ENCODE measurements at places on chromosomes 3 and 15.

DNA sequence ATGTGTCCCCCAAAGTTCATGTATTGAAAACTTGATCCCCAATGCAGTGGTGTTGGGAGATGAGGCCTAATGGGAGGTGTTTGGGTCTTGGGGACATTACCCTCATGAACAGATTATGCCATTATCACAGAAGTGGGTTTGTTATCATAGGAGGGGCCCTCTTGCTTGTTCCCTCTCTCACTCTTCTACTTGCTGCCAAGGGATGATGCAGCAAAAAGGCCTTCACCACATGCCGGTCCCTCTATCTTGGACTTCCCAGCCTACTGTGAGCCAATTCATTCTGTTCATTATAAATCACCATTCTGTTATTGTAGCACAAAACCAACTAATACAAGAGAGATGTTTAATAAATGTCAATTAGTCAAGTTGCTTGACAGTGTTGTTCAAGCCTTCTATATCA is 47.2 kb downstream of the FAM227B start:
- no peak for DNase-seq

GRCh38 chr3:51501833-51502561 is 2.2 kb upstream of the DCAF1 start:
- peak; percentile 73 for DNase-seq

GRCh38 chr3:31895471-31895870 is 85.6 kb downstream of the OSBPL10 start:
- DNase-seq, result no peak

DNA sequence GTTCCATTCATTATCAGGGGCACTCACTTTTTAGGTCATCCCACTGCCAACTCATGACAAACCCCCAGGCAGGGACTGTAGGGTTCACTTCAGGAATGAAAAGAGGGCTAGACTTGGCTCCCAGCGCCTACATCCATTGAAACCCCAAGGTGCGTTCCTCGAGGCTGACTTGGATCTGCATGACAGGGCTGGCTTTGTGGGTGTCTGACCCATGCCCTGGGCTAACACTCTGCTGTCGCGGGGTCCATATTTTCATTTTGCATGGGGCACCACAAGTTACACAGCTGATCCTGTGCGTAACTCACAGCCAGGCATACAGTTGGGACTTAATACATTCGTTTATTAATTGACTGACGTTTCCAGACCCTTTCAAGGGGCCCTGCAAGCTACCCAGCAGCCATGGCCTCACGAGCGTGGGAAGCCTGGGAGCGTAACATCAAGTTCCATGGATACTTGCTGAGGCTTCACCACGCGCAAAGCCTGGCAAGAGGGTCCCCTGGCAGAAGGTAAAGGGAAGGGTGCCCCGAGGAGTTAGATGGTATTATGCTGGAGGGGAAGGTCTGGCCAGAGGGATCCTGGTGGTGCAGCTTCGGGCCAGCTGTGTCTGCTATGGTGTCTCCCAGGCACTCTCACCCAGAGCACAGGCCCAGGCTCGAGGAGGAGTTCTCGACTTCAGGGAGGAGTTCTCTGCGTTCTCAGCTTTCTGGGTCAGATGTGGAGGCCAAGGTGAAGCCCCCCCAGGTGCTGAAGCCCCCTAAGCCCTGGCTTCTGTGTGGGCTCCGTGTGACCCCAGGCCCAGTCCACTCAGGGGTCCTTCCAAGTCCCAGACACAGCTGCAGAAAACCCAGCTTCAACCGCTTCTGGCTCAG is 85.4 kb downstream of the ADAMTS17 start:
- no peak for DNase-seq

- no peak for DNase-seq
Measured at GRCh38 chr15:98266295-98266694, 305.8 kb downstream of the ARRDC4 start.

- DNase-seq, result peak; percentile 35
Measured at GRCh38 chr3:133487920-133488540, 85.5 kb upstream of the CDV3 start.

GRCh38 chr3:39479701-39480414 is 12.4 kb downstream of the MOBP start:
- DNase-seq, result no peak

DNA sequence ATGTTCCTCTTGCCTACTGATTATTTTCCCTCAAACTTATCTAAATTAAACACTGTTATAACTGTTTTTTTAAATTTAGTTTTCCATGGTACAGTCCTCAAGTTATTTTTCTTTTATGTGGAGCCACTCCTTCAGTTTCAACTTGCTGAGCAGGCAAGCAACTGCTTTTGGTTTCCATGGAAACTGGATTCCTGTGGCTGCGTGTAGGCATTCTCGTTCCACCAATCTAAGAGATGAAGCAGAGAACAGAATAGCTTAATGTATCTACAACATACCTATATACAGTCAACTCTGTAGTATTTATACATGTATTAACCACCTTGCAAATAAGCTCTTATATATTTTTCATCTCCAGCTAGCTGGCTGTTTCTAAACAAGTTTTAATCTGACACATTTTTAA is 25.8 kb upstream of the ANXA2 start:
- DNase-seq, result no peak

DNA sequence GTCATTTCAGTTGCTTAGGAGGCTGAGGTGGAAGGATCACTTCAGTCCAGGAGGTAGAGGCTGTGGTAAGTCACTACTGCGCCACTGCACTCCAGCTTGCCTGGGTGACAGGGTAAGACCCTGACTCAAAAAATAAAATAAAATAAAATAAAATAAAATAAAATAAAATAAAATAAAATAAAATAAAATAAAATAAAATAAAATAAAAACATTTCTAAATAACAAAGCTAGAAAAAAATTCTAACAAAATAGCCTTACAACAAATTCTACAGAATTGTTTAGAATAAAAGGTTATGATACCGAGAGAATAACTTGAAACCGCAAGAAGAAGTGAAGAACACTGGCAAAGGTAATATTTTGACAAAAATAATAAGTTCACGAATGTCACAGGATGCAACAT is 794.3 kb downstream of the NR2F2 start:
- DNase-seq, result no peak

GRCh38 chr3:23991306-23991682 is 46.2 kb downstream of the NR1D2 start:
- DNase-seq, result no peak

DNA sequence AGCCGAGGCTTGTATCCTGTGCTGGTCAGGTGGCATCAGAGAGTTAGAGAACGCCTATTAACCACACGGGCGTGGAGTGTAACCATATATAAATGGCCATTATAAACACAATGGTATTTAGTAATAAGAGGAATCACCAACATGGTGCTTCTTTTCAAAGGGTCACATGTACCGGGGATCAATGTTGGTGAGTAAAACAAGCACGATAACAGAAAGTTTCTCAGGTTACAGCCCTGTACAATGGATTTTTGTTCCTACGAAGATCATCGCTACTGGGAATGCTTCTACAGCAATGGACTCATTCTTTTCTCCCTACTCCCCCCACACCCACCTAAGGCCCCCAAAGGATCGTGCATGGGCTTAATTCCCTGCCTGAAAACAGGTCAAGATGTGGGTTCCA is 42.5 kb downstream of the MEIS2 start:
- no peak for DNase-seq

GRCh38 chr15:69891070-69891536 is 206.6 kb downstream of the TLE3 start:
- no peak for DNase-seq

DNA sequence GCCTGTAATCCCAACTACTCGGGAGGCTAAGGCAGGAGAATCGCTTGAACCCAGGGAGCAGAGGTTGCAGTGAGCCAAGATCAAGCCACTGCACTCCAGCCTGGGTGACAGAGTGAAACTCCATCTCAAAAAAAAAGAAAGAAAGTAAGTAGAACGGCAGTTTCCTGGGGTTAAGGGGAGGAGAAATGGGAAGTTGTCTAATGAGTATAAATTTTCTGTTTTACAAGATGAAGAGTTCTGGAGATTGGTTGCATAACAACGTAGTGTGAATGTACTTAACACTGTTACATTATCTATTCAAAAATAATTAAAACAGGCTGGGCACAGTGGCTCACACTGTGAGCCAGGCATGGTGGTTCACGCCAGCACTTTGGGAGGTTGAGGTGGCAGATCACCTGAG is 45.4 kb downstream of the GRK7 start:
- DNase-seq, result no peak

DNA sequence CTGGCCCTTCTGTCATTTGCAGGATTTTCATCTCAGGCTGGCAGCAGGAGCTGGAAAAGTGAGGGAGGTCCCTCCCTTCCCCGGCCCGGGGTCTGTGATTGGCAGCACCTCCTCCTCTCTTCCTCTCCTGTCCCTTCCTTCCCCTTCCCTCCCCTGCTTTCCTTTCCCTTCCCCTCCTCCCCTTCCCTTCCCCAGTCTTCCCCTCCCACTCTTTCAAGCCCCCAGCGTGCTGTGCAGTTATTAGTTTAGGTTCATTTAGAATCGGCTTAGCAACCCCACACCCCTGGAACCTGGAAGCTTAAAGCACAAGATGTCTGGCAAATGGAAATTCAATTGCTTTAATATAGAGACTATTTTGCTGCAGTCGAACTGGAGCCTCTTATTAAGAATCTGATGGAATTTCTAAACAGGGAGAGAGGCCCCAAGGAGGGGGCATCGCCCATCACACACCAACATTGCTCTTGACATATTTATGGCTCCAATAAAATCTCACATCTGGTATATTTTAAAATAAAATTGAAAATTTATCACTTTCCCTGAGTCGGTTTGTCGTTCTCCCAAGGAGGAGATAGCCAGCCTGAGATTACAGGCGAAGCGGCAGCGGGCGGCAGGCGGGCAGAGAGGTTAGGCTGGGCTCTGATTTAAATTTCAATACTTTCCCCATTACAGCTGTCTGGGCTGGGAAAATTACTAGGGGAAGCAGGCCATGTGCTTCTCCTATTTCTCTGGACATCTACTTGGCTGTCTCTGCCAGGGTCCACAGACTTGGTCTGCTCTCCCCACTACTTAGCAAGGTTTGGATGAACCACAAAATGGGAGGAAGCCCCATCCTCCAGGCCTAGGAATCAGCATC is 98.9 kb downstream of the LINGO1 start:
- DNase-seq, result no peak

DNA sequence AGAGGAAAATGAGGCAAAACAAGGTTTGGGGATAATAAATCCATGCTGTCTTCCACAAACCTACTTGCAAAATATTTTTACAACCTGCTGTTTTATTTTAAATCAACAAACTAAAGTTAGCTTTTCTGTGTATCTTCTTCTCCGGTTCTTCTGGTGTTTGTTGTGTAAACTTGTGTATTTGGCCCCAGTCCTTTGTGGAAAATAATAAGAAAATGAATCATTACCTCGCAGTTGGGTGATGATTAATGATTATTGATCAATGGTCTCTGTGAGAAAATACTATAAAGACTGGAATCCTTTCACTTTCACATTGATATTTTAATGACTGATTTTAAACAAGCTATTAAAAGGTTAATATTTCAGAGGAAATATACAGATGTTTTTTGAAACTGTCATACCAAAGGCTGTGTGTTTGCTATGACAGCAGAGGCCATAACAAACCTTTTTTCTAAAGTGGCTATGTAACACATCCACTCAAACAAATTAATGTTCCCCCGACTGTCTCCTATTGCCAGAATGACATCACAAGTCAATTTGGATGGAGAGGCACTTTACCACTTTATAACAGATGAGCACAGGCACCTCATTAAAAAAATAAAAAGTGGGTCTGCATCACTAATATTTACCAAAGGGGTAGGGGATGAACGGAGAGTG is 152.5 kb downstream of the MEX3B start:
- no peak for DNase-seq

DNA sequence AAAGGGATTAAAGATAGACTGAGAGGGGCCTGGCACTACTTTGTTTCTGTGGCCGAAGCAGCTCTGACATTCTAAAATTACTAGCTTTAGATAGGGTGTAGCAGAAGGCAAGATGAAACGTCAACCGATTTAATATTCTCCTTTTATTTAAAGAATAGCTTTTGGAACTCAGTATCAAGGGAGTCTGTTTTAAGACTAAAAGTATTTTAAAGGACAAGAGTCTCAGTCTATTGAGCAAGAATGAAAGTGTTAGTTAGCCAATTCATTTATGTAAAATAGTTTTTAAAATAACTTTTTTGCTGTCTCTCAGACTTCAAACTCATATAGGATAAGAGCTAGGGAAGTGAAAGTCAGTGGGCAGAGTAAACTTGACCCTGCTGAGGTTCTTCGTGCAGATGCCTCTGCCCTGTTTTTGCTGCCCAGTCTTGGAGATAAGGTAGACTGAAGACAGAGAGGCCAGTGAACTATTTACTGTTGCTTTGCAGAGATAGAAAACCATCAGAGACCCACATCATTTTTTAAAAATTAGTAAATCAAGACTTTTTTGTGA is 1090.9 kb downstream of the ROBO2 start:
- no peak for DNase-seq

- no peak for DNase-seq
Measured at GRCh38 chr15:38479266-38479665, 25.3 kb downstream of the FAM98B start.

- DNase-seq, result no peak
Measured at GRCh38 chr3:183377307-183377959, 51.0 kb downstream of the MCF2L2 start.

- DNase-seq, result no peak
Measured at GRCh38 chr15:63238796-63239195, 38.6 kb upstream of the APH1B start.

DNA sequence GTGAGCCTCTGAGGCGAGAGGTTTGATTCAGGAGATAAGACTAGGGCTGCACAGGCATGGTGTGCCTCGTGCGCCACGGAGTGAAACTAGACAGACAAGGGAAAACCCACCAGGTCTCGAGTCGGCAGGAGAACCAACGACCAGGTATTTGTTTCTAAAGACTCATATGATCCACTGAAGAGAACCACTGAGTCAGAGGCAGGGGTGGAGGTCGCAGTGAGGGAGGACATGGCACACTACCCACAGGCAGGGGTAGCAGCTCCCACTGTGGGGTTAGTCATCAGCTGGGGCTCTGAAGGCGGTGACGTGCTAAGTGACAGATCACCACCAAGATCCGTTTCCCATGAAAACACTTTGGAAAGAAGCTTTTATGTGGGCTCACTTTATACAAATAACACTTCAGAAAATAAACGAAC is 45.7 kb downstream of the CHSY1 start:
- DNase-seq, result peak; percentile 45

- no peak for DNase-seq
Measured at GRCh38 chr3:43316783-43317460, 30.6 kb downstream of the SNRK start.

GRCh38 chr3:187165144-187165543 is 25.8 kb upstream of the RPL39L start:
- no peak for DNase-seq

DNA sequence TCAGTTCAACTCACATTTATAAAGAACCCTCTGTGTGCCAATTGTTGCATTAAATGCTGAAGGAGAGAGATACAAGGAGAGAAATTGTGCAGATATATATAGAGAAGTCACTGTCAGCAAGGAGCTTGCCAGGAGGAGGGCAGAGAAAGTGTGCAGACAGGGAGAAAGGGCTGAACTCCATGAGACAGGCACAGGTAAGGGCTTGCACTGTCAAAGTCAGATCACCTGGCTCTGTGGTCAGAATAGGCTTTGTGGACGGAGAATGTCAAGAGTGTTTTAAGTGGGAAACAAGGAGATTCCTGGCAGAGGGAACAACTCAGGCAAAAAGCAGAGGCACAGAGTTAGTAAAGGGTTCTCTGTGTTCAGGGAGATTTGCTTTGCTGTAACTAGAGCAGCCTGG is 303.0 kb upstream of the TPRG1 start:
- no peak for DNase-seq

- DNase-seq, result no peak
Measured at GRCh38 chr15:30919877-30920550, 16.3 kb downstream of the FAN1 start.
